ENCODE measurements at places on chromosomes 7 and 10.

GRCh38 chr7:30816645-30817370 lies 45.6 kb downstream of the MINDY4 start:
- DNase-seq, result no peak

GRCh38 chr7:46072722-46073121 lies 151.7 kb upstream of the IGFBP3 start:
- no peak for DNase-seq

GRCh38 chr10:120988751-120989150 lies 137.6 kb downstream of the WDR11 start:
- DNase-seq, result no peak

DNA sequence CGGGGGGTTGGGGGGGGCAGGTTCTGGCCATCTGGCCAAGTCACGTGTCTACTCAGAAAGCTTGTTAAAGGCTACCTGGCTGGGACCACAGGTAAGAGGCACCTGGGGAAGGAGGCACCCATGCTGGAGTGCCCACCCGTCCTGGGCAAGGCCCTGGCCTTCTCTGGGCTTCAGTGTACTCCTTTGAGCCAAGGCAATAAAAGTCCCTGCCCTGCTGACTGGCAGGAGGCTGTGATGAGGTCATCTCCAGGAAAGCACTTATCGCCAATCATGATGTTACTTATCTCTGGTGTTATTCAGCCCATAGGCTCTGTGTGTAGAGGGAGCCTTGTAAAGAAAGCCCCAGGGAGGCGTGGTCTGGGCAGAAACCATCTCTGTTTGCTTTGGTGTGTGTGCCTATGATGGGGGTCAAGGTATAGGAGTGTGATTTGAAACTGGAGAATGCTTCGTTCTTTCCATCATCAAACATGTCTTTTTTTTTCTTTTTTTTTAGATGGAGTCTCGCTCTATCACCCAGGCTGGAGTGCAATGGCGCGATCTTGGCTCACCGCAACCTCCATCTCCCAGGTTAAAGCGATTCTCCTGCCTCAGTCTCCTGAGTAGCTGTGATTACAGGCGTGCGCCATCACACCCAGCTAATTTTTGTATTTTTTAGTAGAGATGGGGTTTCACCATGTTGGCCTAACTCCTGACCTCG lies 2.5 kb upstream of the CLDN4 start:
- DNase-seq, result no peak

DNA sequence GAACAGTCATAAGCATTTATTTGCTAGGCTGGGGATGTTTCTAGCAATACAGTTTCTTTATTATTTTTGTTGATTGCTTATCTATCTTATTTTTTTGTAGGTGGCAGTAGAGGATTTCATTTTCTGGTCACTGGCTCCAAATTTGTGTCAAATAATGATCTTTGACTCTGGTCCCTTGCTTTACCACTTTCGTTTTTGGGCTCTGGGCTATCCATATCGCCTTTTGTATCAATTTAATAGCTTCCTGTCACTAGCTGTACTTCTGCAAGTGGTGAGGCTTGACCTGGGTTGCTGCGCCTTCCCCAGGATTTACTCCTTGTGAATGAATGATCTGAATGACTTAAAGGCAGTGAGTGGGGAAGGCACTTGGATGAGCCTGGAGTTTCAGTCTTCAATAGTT lies 48.4 kb downstream of the MDFIC start:
- no peak for DNase-seq

- DNase-seq, result no peak
These were observed 51.7 kb upstream of the PODXL start for GRCh38 chr7:131608116-131608500.

GRCh38 chr7:76326646-76327233 lies 24.3 kb downstream of the HSPB1 start:
- no peak for DNase-seq

DNA sequence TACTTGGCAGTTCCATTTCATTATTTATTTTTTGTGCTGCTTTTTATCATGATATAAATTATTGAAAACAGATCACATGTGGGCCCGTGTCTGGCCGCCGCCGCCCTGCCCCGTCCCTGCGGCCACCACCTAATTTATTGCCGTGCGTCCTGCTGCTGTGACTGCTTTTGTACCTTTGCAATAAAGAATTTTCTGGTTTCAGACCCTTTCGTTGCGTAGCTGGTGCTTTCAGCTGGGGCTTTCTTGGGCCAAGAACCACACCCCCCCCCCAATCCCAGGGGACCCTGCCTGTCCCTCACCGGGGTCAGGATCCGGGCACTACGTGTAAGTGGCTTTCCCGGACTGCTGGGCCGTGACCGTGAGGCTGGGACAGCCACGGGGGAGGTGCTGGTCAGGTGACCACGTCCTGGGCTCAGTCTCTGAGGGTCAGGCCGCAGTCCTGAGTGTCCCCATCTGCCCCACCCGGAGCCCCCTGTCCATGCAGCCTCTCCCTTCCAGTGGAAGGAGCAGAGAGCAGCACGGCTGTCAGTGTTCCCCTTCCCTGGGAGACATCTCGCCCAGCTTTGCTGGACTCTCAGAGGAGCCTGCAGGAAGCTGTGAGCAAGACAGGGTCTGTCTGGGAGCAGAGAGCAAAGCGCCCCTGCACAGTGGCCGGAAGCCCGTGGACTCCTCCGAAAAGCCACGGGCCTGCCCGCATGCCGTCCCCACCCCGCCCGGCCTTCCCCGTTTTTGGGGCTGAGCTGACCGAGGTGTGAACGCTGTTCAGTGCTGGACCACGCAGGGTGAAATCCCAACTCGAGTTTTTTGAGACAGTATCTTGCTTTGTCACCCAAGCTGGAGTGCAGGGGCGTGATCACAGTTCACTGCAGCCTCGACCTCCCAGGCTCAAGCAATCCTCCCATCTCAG lies 12.6 kb downstream of the MAFK start:
- DNase-seq, result no peak

GRCh38 chr7:148838905-148839304 lies 45.2 kb downstream of the EZH2 start:
- DNase-seq, result no peak

DNA sequence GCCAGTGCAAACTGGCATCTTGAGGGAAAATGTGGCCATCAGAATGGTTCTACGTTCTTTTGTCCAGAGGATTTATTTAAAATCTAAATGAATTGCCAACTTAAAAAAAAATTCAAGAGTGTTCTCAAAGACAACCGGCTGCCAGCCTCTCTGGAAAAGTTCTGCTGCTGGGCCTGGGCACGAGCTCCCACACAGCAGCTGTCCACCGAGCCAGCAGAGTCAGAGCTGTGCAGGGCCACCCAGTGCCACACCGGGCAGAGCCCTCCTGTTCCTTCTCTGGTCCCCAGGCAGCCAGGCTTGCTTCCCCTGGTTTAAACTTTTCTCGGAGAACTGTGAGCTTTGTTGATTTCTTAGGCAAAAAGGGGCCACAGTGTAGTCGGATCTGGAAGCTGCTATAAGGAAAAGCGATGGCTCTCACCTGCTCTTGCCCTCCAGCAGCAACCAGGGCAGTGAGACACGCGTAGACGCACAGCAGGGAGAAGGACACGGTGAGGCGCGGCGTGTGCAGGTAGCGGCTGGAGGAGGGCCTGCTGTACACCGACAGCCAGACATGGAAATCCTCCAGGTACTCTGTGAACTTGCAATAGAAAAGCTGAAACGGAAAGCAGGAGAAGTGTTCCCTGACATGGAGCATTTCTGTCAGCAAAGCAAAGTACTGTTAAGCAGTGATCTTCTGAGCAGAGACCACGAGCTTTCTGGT lies 111.6 kb downstream of the PKD1L1 start:
- DNase-seq, result no peak

- no peak for DNase-seq
These were observed 105.2 kb downstream of the THSD7A start for GRCh38 chr7:11726794-11727155.

DNA sequence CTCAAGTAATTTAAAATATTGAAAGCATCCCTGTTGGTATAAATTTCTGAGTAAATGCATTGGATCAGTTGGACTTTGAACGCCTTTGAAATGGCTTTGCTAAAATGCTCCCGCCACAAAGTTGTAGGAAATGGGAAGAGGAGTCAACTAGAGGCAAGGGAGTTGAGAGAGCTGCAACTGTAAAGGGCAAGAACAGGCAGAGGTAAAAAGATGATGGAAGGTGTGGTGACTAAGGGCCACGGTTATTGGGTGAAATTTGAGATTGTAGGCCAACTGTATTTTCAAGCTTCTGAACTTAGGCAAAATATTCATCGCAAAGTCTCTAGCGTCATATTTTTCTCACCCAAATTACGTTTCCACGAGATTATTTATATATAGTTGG lies 595 bp upstream of the SUMF2 start:
- DNase-seq, result no peak

GRCh38 chr7:56287429-56288138 lies 171.4 kb upstream of the NUPR2 start:
- DNase-seq, result no peak

DNA sequence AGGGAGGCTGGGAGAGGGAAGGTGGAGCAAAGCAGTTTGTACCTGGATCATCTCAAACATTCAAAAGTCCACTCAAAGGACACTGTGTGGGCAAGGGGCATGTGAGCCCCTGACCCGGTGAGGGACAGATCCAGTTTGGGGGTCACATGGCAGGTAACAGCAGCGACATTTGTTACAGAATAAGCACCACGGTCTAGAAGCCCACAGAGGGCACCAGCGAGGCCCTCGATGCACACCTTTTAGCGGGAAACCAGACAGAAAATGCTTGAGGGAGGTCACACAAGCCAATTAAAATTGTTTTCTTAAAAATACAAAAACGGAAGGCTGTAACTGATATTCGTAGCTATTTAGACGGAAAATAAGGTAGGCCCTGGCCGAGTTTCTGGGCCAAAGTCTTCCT lies 144.4 kb downstream of the ZMYND11 start:
- no peak for DNase-seq

- DNase-seq, result no peak
These were observed 2.0 kb downstream of the JCAD start for GRCh38 chr10:30057421-30057841.

DNA sequence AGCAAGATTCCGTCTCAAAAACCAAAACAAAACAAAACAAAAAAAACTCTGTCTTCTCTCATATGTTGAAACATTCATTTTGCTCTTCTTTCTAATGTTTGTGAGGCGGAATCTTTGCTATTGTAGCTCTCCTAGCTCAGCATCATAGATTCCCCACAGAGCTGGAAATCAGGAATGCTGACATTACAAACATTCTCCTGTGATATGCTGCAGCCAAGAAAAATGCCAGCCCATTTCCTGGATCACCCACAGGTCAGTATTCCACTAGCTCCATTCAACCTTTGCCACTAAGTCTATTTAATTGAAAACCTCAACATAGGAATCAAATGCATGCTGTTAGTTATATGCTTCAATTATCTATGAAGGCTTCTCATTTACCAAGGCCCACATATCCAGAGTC lies 186.3 kb downstream of the IPMK start:
- no peak for DNase-seq

- DNase-seq, result no peak
These were observed 20.3 kb downstream of the ACSM6 start for GRCh38 chr10:95214369-95214768.

Data from AML-193 (cell line).